NCI-H1092 (cell line): ENCODE measurements at places on chromosomes 13 and 19.

GRCh38 chr13:26914148-26914547 lies 153.6 kb upstream of the GPR12 start:
- DNase-seq = no peak

DNA sequence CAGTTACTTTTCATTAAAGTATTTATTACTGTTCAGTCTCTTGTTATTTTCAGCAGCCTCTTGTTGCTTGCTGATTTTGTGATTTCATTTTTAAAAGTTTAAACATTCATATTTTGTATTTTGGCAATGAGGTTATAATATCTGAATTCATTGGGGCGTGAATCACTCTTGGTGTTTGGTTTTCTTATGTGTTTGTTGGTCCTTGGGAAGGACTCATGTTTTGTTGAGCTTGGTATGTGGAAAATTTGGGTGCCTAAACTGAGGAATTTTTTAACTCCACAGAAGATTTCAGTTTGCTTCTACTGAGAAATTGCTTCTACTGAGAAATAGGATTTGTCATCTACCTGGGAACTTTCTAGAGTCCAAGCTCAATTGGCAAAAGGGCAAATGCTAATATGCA lies 38.2 kb downstream of the PDS5B start:
- DNase-seq = no peak

GRCh38 chr13:99626461-99627082 lies 125.3 kb downstream of the TM9SF2 start:
- DNase-seq = no peak

GRCh38 chr13:111179908-111180760 lies 65.0 kb downstream of the ARHGEF7 start:
- DNase-seq = no peak

GRCh38 chr13:113032291-113032690 lies 63.3 kb downstream of the MCF2L start:
- DNase-seq = no peak

GRCh38 chr13:28161370-28161769 lies 23.0 kb downstream of the PAN3 start:
- DNase-seq = no peak

DNA sequence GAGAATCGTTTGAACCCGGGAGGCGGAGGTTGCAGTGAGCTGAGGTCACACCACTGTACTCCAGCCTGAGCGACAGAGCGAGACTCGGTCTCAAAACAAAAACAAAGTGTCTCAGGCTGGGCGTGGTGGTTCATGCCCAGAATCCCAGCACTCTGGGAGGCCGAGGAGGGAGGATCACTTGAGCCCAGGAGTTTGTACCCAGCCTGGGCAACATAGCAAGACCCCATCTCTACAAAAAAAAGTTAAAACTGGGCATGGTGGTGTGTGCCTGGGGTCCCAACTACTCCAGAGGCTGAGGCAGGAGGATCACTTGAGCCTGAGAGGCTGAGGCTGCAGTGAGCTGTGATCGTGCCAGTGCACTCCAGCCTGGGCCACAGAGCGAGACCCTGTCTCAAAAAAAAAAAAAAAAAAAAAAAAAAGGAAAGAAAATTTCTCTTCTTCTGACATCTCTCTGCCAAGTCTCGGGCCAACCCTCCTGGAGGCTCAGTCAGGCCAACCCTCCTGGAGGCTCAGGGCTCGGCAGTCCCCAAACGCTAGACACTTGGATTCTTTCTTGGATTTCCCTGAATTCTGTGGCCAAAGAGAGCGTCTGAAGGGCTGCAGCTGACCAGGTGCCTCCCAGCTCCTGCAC lies 26.3 kb downstream of the ARID3A start:
- DNase-seq = no peak

- DNase-seq = no peak
Observed at GRCh38 chr13:97417698-97418097, 16.3 kb upstream of the RAP2A start.

DNA sequence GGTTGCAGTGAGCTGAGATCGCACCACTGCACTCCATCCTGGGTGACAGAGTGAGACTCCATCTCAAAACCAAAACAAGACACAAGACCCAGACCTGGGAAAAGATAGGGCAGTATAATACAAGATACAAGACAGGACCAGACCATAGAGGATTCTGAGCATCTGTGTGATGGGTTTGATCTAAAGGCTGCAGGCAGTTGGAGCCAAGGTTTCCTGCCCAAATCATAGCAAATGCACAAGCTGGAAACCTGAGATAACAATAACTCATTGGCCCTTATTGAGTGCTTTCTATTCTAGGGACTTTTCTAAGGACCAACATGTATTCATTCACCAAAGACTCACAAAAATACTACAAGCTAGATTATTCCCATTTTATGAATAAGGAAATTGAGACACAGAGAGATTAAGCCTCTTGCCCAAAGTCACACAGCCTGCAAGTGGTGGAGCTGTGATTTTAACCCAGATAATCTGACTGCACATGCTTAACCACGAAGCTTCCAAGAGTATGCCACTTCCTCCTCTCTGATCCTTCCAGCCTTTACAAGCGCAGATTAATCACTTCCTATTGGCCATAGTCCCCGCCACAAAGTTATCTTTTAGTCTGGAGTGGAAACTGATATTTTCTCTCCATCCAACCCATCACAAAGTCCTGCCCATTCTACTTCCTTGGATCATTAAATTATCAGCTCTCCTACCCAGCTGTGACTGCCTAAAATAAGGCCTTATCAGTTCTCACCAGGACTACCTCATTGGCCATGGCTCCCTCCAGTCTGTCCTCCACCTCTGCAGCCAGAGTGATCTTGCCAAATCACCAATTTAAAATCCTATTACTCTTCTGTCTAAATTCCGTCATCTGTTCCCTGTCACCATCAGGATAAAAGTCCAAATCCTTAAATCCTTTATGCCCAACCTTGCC lies 147.2 kb downstream of the FLT1 start:
- no peak for DNase-seq

GRCh38 chr19:44904426-44904994 lies 1.1 kb upstream of the APOE start:
- no peak for DNase-seq

DNA sequence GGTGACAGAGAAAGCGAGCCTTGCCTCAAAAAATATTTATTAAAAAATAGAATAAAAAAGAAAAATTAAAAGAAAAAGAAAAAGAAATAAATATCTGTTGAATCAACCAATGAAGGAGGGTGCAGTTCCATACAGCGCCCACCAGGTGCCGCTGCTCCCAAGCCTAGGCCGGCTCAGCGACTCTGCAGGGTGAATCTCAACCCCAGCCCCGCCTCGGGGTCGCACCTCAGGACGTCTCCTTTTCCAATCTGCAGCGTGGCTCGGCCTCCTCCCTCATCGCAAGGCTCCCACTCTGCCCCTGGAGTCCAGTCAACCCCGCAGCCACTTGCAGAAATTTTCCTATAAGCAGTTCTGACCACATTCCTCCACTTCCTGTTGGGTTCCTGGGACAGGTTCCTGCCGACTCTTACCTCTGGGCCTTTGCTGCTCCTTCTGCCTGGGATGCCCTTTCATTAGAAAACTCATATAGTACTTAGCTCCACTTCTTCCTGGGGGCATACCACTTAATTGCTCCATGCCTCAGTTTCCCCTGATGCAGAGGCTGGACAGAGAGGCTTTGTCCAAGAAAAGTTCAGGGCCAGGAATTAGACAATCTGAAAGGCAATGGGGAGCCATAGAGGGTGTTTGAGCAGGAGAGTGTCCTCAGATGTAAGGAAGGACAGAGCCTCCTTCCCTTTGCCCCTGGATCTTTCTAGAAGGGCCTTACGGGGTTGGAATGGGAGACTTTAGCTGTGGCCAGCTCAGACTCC lies 24.3 kb downstream of the NFILZ start:
- DNase-seq = peak; percentile 11

DNA sequence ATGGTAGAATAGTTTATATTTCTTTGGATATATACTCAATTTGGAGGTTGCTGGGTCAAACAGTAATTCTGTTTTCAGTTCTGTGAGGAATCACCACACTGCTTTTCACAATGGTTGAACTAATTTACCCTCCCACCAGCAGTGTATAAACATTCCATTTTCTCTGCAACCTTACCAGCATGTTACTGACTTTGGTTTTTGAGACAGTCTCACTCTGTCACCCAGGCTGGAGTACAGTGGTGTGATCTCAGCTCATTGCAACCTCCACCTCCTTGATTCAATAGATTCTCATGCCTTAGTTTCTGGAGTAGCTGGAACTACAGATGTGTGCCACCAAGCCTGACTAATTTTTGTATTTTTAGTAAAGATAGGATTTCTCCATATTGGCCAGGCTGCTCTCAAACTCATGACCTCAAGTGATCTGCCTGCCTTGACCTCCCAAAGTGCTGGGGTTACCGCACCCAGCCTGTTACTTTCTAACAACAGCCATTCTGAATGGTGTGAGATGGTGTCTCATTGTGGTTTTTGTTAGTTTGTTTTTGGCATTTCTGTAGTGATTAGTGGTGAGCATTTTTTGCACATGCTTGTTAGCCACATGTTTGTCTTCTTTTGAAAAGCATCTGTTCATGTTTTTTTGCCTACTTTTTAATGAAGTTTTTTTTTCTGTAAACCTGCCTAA lies 12.5 kb downstream of the ZNF714 start:
- DNase-seq = no peak

GRCh38 chr19:53045536-53045935 lies 996 bp downstream of the ERVV-2 start:
- no peak for DNase-seq

GRCh38 chr13:100363874-100364273 lies 224.7 kb downstream of the GGACT start:
- no peak for DNase-seq

- DNase-seq = no peak
Observed at GRCh38 chr13:29568731-29569130, 26.8 kb downstream of the SLC7A1 start.

- DNase-seq = no peak
Observed at GRCh38 chr19:42521346-42522030, 6.8 kb downstream of the CEACAM1 start.

DNA sequence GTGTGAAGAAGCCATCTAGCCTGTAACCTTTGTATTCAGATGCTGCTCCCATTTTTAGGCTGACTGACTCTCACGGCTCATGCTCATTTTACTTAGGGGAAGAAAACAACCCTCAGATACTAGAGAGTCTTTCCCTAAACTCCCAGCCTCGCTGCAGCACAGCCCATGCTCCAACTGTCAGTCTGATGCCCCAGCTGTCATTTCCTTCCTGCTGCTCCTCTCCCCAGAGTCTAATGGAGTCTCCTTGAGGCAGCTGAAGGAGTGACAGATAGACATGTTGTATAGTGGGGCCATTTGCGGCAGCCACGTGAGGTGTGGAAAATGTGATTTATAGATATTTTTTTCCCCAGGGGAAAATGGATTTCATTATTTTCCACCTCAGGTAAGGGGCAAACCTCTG lies 59.2 kb upstream of the OLFM4 start:
- no peak for DNase-seq

DNA sequence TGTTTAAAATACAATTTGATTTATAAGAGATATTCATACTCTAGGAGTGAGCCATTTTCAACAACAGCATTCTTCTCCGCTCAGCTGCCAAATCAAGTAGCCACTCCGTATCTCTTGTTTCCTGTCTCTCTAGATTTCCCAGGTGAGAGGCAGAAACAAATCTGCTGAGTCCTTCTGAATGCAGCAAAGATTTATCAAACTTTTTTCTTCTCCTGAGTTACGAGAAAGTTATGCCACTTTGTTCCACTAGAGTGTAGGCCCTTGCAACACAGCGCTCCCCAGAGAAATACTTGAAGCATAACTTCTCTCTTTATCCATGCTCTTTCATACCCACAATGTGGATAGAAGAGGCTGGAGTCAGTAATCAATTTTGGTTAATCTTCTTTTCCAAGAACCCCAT lies 1960.8 kb downstream of the OLFM4 start:
- no peak for DNase-seq

- no peak for DNase-seq
Observed at GRCh38 chr13:19960653-19960976, 2.1 kb downstream of the ZMYM2 start.

GRCh38 chr19:16233081-16233776 lies 35.5 kb downstream of the AP1M1 start:
- DNase-seq = no peak

DNA sequence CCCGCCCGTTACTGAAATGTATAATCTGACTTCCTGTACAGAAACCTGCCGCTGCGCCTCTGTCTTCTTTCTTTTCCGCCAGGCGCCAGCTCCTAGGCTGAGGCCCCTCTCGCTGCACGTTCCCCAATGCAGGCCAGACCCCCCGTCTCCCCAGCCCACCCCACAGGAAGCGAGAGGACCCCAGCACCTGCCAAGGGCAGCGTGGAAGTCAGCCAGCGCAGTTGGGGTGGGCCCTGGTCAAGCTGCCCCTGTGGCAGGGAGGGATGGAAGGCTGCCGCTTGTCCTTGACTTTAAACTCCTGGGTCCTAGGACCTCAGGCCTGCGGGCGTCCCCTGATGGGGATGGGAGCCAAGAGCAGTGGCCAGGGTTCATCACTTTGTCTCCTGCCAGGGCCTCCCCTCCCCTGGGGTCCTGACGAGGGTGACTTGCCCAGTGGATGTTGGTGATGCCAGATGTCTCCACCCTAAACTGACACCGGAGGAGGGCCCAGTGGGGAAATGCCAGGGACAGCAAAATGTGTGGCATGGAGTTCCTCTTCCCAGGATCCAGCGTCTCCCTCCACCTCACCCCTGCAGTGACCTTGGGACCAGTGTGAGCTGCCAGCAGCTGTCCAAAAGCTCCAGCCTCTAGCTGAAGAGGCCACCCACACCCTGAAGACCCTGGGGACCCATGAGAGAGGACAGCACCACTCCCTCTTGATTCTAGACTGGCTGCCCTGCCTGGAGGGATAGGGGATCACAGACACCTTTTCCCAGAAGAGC lies 8.5 kb upstream of the MARCHF2 start:
- DNase-seq = no peak

DNA sequence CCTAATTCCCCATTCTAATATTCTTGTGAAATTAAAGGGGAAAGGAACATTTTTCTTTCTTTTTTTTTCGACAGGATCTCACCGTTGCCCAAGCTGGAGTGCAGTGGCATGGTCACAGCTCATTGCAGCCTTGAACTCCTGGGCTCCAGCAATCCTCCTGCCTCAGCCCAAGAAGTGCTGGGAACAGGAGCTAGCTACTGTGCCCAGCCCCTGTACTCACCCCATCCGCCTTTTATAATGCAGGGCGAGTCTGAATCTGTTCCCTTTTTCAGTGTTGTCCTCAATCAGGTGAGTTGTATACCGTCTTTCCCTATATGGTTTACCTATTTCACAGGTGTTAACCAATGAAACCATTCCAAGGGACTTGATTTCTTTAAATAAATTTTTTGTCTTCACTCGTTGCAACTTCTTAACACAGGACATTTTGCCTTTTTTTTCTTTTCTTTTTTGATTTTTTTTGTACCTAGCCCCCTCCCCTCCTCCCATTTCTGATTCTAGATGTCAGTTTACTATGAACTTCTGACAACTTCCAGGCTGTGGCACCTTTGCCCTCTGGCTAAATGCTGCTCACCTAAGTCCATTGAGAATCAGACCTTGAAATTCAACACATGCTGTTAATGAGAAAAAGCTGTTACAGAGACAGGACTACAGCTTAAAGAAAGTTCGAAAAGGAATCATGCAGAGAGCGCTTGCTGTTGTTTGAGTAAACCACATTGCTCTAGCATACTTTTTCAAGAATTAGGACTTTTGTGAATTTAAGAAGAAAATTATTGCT lies 562.1 kb upstream of the KLF12 start:
- no peak for DNase-seq

- no peak for DNase-seq
Observed at GRCh38 chr13:99374169-99374991, 67.2 kb upstream of the GPR183 start.
